NCI-H748 treated with DMSO at 0.1 percent for 48 hours (cell line): ENCODE measurements at places on chromosomes 11 and 22.

DNA sequence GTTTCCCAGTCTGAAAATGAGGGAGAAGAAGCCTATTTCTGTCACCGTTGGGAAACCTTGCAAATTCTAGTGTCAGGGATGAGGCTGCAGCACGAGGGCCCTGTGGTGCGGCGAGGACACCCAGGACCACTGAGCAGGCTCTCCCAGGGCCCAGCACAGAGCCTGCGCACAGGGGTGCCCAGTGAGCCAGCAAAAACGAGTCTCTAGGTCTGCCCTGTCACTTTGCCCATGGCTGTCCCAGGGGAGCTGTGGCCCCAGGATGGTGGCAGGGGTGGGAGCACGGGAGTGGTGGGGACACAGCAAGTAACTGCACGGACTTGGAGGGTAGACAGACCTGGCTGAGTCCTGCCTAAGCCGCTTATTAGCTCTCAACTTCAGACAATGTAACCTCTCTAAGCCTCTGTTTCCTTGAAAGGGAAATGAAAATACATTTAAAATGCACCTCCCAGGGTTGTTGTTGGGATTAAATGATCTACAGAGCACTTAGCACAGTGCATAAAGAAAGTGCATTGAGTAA, 44.2 kb downstream of the DSCAML1 start:
- DNase-seq = no peak

GRCh38 chr22:34620832-34621231, 445.1 kb upstream of the ISX start:
- DNase-seq = no peak

GRCh38 chr22:38964989-38965388, 7.6 kb downstream of the APOBEC3A start:
- no peak for DNase-seq

DNA sequence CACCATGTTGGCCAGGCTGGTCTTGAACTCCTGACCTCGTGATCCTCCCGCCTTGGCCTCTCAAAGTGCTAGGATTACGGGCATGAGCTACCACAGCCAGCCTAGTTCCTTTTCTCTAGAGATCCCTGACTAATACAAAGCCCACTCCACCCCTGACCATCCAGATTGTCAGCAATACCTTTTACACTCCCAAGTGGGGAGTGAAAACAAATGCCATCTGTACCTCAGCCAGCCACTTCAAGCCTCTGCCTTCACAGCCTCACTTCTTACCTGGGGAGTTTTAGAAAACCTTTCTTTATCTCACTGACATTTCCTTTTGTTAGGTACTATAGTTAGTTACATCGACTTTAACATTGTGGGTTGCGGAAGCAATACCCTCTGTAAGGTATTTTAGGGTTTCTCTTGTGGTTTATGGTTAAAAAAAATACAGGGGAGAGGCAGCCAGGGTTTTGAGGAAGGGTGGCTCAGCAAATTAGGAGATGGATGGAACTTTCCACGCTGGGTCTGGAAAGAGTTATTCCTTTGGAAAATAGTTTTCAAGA, 8.9 kb downstream of the TOM1 start:
- DNase-seq = no peak

DNA sequence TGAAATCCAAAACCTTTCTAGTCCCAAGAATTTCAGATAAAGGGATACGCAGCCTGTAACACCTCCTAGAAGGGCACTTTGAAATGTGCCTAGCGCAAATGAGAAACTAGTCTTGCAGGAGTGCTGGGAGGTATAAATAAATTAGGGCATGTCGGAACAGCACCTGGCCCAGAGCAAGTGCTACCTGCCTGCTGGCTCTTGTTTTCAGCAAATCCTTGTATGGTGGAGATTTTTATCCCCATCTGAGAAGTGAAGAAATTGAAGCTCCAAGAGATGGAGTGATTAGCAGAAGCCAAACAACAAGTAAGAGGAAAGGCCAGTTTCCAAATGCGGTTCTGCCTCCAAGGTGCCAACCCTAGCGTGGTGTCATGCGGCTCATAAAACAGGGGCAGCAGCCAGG, 36.7 kb upstream of the TFIP11 start:
- DNase-seq = no peak

DNA sequence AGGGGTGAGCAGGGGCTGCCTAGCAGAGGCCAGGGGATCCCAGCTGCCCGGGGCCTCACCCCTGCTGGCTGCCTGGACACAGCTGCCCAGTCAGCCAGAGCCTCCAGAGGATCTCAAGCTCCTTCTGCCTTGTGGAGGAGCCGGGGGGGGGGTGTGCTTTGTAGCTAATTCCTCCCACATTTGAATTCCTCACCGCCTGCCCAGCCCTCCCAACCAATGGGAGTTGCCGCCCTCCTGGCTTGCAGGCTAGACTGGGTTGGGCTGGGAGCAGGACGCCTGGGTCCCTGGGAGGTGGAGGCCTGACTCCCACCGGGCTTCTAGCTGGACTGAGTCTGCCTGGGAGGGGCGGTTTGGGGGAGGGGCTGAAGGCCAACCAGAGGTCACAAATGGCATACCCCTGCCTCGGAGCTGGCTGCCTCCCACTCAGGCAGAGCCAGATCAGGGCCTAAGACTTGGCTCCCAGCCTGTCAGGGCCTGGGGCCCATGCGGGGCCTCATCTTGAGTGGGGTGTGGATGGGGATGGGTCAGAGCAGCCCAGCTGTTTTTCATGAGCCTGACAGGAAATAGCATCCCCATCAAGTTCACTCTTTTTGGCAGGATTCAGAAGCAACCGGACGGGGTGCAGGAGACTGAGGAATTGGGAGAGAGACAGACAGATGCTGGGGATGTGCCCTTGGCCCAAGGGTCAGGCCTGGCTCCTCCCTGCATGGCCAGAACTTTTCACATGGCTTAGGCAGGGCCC, 29.2 kb upstream of the PDE2A start:
- no peak for DNase-seq

DNA sequence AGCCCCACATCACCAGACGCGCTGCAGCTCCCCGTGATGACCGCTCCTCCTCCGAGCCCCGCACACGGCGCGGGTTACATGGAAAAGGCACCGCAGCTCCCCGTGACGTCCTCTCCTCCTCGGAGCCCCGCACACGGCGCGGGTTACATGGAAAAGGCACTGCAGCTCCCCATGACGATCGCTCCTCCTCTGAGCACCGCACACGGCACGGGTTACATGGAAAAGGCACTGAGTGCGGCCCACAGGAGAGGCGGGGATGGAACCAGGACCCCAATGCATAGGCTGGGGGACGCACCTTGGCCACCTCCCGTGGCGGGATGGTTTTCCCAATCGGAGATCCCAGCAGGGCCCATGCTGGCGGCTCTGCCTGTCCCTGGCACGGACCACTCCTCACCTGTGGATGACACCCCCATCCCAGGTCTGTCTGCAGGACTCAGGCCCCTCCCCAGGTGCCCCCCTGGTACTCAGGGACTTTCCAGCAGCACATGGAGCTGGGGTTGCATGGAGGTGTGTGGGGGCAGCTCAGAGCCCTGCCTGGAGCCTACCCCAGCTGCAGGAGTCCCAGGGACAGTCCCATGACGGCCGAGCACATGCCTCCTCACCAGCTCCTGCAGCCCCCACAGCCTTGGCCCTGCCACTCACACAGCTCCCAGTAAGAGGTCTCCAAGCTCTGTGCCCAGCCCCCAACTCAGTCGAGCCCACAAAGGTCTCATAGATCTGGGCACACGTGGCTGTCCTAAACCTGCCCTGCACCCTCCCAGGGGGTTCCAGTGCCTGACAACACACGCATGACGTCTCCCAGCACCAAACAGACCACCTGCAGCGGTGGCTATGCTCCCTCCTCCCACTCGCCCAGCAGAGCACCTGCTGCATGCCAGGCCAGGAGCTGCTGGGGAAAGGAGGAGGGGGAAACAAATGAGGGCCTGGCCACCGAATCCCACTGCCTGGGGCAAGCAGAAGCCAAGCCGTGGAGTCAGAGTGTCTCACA, 166.6 kb downstream of the BRD1 start:
- DNase-seq = no peak

- DNase-seq = peak; percentile 66
These were observed 5.5 kb upstream of the NFAM1 start for GRCh38 chr22:42437488-42438292.

GRCh38 chr11:118619444-118620197, 12.2 kb downstream of the PHLDB1 start:
- DNase-seq = no peak

DNA sequence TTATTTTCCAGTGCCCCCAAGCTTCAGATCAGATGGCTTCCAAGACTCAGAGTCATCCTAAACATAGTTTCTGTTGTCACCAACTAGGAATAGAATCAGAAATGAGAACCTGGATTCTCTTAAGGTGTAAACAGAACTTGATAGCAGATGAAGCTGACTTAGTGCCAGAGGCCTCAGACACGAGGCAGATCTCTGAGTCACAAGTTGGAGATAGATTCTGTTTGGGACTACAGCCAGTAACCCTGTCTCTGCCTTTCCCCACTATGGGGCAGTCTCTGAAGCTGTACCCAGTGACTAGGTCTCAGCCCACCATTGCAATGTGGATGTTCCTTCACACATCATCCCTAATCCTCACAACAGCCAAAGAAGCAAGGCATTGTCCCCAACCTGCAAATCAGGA, 25.4 kb downstream of the NEU3 start:
- no peak for DNase-seq

DNA sequence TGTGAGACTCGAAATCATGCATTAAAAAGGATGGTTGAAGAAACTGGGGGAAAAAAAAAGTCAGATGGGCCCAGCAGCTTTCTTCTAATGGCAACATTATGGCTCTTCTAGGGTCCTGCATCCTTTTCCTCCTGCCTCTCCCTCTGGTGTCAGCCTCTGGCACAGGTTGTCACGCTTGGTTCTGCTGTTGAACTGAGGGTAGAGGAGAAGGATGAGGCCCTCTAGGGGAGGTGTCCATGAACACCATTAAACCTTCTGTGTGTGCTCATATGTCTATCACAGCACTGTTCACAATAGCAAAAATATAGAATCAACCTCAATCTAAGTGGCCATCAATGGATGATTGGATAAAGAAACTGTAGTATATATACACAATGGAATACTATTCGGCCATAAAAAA, 36.0 kb downstream of the BUD13 start:
- no peak for DNase-seq

- no peak for DNase-seq
These were observed 248.0 kb downstream of the ST3GAL4 start for GRCh38 chr11:126603486-126603885.

DNA sequence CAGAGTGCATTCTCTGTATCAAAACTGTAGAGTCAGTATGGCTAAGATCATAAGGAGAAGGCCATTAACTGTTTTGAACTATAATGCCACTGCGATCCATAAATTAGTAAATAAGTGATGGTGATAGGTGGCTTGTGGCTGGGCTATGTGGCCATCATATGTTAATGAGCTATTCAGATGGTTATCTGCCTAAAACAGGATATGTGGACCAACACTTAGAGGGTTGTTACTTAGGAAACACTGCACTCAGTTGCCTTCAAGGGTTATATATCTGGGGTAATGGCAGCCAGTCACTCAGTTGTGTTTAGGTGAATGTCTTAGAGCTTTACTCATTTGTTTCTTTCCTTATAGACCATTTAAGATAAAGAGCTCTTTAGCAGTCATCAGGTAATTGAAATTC, 66.0 kb downstream of the PPP2R1B start:
- DNase-seq = no peak

- DNase-seq = no peak
These were observed 124.7 kb downstream of the PARVA start for GRCh38 chr11:12502046-12502445.

GRCh38 chr11:85301895-85302678, 325.1 kb downstream of the DLG2 start:
- DNase-seq = no peak

DNA sequence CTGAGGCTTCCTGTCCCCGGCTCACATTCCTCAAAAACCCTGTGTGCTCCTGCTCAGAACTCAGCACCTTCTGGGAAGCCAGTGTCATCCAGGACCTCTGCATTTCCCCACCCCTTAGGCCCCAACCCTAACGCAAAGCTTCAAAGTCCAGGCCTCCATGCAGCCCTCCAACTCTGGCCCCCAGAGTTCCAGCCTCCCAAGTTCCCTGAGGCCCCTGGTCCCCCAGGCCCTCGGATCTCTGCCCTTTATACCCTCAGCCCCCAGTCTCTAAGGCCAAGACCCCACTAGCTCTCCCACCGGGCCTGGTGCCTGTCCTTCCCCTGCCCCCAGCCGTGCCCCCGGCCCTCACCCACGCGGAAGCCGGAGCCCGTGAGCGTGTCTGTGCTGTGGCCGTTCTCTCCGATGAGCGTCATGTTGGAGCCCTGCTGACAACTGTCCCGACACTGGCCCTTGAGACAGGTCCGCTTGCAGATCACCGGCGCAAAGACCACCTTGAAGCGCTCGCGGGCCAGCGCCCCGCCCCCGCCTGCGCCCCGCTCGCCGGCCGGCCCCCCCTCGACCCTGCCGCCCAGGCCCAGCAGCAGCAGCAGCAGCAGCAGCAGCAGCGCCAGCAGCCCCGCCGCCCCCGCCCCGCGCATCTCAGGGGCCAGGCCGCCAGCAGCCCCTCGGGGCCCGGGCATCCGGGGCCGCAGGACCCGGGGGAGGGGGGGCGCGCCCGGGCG, 718 bp downstream of the LTBP3 start:
- DNase-seq = no peak

GRCh38 chr11:46363455-46364005, 16.3 kb downstream of the DGKZ start:
- no peak for DNase-seq

DNA sequence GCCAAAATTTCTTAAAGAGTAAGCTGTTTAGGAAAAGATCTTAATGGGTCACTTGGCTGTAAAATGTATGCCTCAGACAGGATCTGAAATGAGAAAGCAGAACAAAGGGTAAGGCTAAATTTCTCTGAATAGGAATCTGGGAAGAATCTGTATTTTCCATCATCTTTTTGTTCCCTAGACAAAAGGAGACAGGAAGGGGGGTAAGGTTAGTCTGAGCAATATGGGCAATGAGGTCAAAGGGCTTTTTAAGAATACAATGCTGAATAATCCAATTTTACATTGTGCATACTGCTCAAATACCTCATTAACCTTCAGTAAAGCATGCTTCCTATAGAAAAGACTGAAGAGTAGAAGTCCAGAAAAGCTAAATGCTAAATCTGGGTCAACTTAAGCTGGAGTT, 34.6 kb downstream of the CLDN25 start:
- no peak for DNase-seq

- no peak for DNase-seq
These were observed 92.1 kb downstream of the WNT11 start for GRCh38 chr11:76114238-76114637.

DNA sequence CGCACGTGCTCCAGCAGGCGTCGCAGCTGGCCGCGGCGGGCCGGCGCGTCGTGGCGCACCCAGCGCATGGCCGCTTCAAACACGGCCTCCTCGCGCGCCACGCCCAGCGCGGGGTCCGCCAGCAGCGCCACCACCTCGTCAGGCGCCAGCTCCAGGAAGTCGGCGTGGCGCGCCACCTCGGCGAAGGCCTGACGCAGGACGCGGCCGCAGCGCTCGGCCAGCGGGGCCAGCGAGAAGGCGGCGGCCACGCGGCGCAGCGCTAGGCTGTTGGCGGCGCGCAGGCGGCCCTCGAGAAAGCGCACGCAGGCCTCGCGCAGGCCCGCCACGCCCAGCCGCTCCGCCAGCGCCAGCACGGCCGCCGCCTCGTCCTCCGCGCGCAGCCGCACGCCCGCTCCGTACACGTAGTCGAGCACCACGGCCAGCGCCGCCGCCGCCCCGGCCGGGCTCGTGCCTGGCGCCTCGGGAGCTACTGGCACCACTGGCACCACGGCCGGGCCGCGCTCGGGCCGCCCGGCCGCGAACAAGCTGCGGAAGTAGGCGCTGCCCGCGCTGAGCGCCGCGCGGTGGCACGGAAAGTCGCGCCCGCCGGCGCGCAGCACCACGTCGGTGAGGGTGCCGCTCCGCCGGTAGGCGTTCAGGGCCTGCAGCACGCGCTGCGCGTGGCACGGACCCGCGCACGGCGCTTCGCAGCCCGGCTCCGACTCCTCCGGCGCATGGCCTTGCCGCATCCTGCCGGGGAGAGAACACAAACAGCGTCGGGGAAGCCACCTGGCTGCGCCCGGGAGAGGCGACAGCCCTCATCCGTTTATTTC, 2.9 kb downstream of the KLHL35 start:
- peak; percentile 34 for DNase-seq
